Lung (tissue), 17 donors: ENCODE measurements at places on chromosomes 5 and 9.

DNA sequence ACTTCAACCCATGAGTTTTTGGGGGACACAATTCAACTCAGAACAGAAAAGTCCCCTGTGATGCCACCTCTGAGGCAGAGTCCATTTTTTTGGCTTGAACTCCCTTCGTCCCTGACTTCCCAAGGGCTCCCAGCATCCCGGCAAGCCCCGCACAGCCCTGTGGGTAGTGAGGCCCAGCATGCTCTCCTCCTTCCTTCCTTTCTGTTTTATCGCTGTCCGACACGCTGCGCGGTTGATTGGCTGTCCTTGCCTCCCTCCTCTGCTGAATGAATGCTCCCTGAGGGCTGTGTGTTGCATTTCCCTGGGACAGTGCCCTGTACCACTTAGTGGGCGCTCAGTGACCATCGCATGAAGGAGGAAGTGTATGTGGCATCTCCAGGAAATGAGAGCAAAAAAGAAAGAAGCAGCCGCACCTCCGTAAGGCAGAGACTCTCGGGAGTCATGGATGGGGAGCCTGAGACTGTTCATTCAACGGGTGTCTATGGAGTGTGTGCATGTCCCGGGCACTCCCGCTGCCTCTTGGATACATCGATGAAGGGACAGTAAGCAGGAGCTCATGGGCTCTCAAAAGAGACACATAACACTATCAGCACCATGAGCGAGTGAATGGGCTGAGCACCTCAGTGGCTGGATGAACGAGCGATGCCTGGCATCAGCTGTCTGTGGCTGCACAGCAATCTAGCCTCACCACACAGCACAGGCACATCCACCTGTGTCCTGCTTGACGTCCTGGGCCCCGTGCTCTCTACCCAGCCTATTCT is 10.1 kb upstream of the IRX4 start:
- no peak for DNase-seq

DNA sequence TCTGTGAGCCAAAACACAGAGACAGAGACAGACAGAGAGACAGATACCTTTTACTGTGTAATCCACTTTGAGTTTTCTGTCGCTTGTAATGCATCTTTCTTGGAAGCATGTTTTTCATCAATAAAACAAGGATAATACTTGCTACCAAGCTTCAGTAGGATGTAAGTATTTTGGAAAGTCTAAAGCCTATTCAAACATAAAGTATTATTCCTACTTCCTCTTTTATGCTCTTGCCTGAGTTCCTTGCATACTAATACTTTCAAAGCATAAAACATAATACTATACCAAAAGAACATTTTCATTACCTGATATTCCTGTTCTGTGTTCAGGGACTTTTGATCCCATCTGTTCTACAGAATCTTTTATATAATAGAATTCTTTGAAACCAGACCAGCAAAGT is 64.5 kb upstream of the SLC30A5 start:
- no peak for DNase-seq

GRCh38 chr5:78662323-78662722 is 13.8 kb upstream of the LHFPL2 start:
- DNase-seq = no peak

- peak; percentile 44 for DNase-seq
These were observed 30.3 kb downstream of the FAM240B start for GRCh38 chr9:38689678-38690077.

DNA sequence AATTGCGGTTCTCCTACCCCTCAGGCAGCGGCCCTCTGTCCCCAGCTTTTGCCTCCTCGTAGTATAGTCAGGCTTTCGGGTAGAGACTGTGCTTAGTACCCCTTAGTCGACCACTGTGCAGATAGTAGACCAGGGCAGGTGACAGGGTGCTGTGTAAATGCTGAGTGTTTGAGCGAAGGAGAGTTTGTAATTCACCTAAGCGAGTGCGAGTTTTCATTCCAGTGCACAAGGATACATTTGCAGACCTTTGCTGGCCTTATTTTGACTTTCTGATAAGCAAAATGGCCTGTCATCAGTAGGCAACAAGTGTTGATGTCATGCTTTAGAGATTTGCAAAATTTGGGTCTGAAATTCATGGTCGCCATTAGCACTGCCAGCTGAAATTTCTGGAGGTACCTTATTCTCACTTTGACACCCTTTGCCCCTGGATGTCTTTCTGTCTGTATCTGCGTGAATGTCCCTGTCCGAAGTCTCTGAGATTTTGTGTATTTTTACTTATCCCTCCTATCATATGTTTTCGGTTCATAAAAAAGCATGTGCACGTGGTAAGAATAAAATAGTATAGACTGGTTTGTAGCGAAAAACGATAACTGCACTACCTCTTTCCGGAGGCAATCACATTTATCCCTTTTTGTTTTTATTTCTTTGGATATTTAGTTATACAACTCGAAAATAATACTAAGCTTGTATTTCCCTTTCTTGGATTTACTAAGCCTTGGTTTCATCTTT is 1.9 kb downstream of the LMNB1 start:
- peak; percentile 29 for DNase-seq

DNA sequence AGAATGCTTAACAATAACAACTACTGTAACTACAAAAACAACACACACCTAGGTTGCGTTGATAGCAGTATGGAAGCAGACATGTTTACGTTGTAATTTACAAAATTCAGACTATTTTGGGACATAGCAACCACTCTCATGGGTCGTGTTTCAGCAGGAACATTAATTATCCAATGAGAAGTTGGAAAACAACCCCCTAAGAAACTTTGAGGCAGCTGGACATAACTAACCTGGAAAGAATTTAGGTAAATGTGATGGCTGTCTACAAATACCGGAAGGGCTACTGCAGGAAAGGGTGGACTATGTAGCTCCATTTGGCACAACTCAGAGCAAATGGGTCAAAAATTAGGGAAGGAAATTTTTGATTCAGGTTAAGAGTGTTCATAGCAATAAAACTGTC is 409.3 kb downstream of the ADGRV1 start:
- peak; percentile 4 for DNase-seq

- no peak for DNase-seq
These were observed 311.1 kb downstream of the RFX3 start for GRCh38 chr9:3214741-3215140.

DNA sequence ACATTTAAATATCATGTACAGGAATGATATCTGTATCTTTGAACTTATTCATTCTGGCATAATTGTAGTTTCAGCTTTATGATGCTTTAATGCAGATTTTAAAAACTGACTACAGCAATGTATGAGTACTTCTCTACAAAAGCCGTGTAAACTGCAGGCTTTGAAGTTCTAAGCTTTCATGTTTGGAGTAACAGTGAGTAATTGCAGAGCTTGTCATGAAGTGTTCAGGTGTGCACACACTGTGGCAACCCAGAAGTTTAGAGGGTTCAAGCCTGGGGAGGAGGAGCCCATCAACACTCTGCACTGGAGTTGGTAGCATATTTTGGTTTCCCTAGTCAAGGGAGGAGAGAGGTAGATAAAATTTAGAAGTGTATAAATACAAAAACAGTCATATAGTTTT is 130.9 kb downstream of the CD180 start:
- DNase-seq = no peak

DNA sequence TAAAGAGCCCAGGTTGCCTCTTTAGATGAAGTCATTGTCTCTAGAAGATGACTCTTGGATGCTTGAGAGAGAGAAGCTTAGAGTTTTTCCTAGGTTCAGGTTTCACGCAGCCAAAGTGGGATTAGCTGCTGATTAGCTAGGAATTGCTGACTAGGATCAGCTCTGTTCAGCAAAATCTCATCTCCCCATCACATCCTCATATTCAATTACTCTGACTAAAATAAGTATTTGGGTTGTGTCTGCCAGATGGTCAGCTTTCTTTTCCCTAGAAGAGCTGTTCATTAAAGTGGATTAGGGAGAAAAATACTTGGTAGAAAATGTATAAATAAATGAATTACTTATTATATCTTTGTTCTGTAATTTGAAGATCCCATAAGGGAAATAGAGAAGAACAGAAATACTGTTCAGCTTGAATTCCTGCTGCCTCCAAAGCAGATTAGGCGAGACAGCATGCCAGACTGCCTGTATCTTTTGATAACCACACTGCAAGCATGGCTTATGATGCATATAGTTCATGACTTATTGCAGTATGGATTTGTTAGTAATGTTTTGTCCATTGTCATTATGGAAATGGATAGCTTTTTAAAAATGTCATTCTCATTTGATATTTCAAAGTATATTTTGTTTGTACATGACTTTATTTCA is 184.8 kb upstream of the CD180 start:
- DNase-seq = no peak

DNA sequence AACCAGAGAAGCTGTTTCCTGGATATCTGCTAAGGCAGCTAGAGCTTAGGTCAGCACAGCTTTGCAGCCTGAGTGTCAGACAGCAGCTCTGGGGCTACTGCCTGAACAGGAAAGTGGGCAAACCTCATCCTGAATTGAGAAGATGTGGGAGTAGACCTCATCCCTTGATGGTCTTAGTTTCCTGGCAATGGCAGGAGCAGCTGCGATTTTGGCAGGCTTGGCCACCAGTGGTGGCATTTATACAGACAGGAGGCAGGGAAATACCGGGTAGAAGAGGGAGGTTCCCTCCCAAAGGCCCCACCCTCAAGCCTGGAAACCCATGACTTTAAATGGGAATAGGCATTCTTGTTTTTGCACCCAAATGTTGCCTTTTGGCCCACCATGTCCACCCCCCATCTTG is 69.7 kb downstream of the LIX1 start:
- DNase-seq = no peak

- DNase-seq = no peak
These were observed 52.5 kb downstream of the CXXC5 start for GRCh38 chr5:139700711-139701055.

GRCh38 chr5:132260714-132261551 is 3.4 kb downstream of the PDLIM4 start:
- DNase-seq = no peak

DNA sequence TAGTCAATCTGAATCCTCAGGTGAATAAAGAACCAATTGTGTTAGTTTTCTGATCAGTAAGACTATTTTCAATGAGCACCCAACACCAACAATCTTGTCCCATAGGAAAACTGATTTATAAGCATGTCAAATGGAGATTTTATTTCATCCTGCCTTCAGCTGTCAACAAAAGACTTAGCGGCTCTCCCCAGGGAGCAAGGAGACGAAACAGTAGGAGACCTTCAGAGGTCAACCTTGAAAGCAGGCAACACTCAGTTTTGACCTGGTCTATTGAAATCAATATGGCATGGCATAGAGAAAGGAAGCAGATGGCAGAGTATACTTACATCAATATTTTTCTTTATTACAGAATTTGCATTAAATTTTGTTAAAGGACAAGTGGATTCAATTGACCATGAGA is 34.1 kb downstream of the ZNF622 start:
- no peak for DNase-seq

DNA sequence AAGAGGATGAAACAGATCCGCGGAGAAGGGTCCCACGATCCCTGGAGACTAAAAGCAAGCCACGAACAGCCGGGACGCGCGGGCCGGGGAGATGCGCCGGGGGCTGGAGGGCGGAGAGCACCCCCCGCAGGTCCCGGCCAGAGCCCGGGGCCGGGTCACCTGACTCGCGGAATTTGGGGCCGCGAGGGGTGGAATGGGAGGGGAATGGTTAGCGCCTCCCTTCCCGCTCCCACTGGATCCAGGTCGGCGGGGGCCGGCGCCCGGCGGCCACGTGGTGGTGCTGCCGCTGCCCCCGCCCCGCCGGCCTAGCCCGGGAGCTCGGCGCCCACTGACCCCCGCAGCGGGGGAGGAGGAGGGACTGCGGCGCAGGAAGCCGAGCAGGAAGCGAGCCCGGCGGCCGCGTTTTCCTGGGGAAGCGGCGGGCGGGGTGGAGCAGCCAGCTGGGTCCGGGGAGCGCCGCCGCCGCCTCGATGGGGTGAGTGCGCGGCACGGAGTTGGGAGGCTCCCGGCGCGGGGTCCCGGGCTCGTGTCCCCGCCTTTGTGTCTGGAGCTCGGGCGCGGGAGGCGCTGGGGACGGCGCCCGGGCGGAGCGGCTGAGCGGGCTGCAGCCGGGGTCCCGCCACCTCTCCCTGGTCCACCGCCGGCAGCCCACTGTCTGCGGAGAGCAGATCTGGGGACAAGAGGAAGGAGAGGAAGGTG is at the start of gene RAI14:
TSS of gene RAI14 (plus strand) at position 328 of the 699 bp plus-strand sequence. CDS start 30,592 bp downstream, outside the sequence.
- peak; percentile 91 for DNase-seq

DNA sequence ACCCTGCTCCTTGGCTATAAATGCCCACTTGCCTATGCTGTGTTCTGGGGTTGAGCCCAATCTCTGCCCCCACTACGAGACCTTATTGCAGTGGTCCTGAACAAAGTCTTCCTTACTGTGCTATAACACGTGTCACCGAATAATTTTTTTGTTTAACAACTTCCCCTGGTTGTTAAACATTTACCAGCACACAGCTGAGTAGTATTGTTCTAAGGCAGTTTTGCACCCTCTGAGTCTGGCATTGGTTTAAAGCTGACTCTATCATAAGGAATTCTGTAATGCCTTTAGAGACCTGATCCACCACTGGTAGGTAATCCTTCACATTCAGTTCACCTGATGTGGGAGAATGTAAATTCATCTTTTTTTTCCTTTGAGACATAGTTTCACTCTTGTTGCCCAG is 25.6 kb upstream of the ANKRD31 start:
- peak; percentile 14 for DNase-seq

GRCh38 chr9:134336228-134336627 is 10.0 kb downstream of the RXRA start:
- no peak for DNase-seq

- no peak for DNase-seq
These were observed 15.0 kb upstream of the ECM2 start for GRCh38 chr9:92550765-92551164.

DNA sequence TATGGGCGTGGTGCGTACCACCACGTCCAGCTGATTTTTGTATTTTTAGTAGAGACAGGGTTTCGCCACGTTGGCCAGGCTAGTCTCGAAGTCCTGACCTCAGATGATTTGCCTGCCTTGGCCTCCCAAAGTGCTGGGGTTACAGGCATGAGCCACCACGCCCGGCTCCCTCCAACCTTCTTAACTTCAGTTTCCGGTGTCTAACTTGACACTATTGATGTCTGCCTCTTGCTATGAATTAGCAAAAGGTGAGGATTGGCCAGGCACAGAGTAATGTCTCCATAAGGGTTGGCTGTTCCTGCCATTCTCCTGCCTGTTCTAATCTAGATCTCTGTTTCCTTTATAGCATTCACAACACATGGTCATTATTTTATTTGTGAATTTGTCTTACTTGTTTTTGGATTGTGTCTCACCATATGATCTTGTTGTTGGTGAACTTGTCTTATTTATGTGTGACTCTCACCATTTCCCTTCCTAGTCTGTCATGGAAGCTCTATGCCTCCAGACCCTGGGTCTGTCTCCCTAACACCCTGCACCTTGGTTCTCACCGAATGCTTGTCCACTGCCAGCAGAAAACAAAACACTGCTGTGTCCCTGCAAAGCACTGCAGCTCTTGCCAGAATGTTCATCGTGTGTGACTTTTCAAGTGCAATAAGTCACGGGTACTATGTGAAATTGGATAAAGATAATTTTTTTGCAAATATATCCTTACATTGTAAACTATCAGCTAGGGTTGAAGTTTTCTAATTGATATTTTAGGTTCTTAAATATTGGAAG is 26.0 kb downstream of the BASP1 start:
- no peak for DNase-seq

- no peak for DNase-seq
These were observed 29.0 kb downstream of the ETF1 start for GRCh38 chr5:138514021-138514420.
